Body of pancreas (tissue), 4 donors: ENCODE measurements at places on chromosomes 11 and 22.
A peak's percentile ranks its signal among the peaks of the same experiment; 100 is the strongest.

GRCh38 chr11:16685914-16686313 lies 52.5 kb upstream of the C11orf58 start:
- DNase-seq = no peak

DNA sequence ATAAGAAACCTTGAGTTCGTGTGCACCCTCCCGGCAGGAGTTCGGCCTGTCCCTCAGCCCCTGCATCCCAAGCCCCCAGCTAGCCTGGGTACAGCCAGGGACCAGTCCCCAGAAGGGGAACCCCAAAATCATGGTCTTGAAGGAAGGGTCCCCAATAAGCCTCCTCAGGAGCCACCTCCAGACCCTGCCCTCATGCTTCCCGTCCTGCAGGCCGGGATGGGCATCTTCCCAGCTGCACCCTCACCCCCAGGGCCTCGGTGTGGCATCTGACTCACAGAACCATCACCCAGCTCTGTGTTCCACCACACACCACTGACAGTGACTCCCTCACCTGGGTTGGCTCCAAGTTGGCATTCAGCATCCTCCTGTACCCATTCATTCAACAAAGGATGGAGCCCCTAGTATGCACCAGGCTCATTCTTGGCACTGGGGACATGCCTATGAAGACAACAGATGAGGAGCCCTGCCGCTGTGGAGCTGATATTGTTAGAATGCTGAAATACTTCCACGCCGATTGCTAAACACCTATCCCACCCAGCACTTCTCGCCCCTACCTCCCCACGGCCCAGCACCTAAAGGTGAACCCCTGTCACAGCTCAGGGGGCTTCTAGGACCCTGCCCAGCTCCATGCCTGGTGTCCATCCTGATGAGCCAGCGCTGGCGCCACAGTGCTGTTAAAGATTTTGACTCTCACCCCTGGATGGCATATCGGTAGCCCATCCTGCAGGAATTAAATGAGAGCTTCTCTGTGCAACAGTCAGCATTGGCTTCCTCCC lies 77.8 kb downstream of the BUD13 start:
- DNase-seq = no peak

- no peak for DNase-seq
These were observed 12.0 kb downstream of the SIAE start for GRCh38 chr11:124661553-124661952.

GRCh38 chr11:42244376-42244775 lies 784.9 kb upstream of the LRRC4C start:
- DNase-seq = no peak

GRCh38 chr11:112297248-112297866 lies 36.7 kb upstream of the PLET1 start:
- DNase-seq = no peak

DNA sequence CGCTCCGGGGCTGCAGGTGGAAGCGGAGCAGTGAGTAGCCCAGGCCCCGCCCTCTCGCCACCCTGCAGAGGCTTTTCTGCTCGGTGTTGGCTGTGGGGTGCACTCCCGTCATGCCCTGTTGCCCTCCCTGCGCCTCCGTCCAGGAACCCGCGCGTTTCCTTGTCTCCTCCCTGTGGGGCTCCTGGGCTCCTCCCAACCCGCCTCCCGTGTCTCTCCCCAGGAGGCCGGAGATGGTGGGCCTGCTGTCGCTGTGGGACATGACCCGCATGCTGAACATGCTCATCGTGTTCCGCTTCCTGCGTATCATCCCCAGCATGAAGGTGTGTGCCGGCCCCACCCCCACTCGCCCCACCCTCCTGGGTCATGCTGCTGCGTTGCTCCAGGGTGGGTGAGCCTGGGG lies 32.4 kb downstream of the TPCN2 start:
- no peak for DNase-seq

GRCh38 chr11:119375337-119376196 lies 5.9 kb downstream of the USP2 start:
- DNase-seq = peak; percentile 79

- no peak for DNase-seq
These were observed 64.7 kb downstream of the MPPED2 start for GRCh38 chr11:30521297-30522071.

- DNase-seq = no peak
These were observed 80.9 kb upstream of the MYO18B start for GRCh38 chr22:25661073-25661472.

DNA sequence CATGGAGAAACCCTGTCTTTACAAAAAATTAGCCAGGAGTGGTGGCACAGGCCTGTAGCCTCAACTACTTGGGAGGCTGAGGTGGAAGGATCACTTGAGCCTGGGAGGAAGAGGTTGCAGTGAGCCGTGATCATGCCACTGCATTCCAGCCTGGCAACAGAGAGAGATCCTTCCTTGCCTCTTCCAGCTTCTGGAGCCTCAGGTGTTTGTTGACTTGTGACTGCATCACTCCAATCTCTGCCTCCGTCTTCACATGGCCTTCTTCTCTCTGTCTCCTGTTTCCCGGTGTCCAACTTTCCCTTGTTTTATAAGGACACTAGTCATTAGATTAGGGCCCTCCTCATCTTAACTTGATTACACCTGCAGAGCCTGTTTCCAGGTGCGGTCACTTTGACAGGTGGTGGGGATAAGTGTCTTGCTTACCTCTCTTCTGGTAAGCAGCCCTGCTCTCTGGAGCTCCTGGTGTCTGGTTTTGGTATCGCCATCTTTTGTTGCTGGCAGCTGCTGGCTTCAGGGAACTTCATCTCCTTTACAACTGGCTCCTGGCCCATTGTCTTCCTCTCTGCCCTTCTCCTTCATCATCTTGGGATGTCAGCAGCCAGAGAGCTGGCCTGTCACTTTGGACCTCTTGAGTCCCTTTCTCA lies 8.2 kb upstream of the USP2 start:
- DNase-seq = peak; percentile 26

DNA sequence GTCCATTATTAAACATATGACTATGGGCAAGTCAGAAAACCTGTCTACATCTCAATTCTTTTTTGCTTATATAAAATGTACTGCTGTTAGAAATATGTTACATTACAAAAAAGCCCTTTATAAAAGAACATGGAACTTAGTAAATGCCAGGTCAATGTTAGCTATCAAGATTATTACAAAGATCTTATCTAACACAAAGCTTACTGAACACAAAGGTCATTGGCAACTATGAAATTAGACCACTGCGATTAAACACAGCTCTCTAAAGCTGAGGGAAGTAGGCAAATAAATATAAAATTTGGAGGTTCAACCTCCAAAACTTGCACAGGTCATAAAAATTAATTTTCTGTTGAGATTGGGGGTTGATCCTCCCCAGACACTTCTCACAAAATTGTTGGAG lies 692.8 kb upstream of the CCDC90B start:
- no peak for DNase-seq

GRCh38 chr11:12556788-12557384 lies 117.3 kb upstream of the TEAD1 start:
- peak; percentile 84 for DNase-seq

GRCh38 chr11:69438286-69438920 lies 43.1 kb upstream of the LINC01488 start:
- no peak for DNase-seq

- DNase-seq = no peak
These were observed 77.6 kb upstream of the SESN3 start for GRCh38 chr11:95308512-95309035.

GRCh38 chr11:103907548-103908455 lies 128.6 kb upstream of the DDI1 start:
- DNase-seq = no peak

- DNase-seq = peak; percentile 42
These were observed 673 bp upstream of the MYO7A start for GRCh38 chr11:77127235-77127911.

DNA sequence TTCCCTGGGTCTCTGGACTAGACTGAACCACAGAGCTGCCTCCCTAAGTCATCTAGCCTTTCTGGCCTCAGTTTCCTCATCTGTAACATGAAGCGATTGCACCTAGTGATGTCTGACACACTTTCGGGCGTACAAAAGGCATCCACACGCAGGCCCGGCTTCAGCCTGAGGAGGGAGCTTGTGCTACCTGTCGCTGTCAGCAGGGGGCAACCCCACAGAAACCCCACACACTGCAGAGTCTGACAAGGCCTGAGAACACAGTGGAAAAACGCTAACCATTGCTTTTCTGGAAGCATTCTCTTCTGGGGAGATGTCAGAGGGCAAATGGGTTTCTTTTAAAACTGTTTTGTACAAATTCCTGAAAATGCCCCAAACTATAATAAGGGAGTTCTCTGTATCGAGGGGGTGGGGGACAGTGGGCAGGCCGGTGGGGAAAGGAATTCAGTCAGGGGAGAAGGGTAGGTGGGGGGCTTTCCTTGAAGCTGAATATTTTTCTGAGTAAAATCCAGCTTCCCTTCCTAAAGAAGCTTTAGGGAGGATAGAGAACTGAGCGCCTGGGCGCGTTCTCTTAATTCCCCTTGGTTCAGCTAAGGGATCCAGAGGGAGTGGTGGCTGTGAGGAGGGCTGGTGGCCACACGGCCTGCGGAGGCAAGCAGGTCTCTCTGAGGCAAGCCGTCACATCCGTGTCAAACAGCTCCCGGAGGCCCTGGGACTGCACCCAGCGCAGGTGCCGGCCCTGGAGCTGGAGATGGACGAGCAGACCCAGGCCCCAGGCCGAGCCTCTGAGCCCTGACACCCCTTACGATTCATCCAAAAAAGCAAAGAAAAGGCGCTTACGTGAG lies 533 bp downstream of the ELF5 start:
- peak; percentile 77 for DNase-seq

- DNase-seq = no peak
These were observed 5.6 kb downstream of the AHNAK start for GRCh38 chr11:62540804-62541701.

GRCh38 chr22:44489817-44490216 lies 8.2 kb downstream of the RTL6 start:
- no peak for DNase-seq
